ENCODE measurements at places on chromosomes 13 and 19.

GRCh38 chr13:49998714-49999624 is 2.1 kb downstream of the TRIM13 start:
- no peak for DNase-seq

GRCh38 chr13:39506559-39507390 is 96.2 kb downstream of the LHFPL6 start:
- DNase-seq, result no peak

- no peak for DNase-seq
Measured at GRCh38 chr13:28093881-28094280, 6.5 kb downstream of the FLT3 start.

GRCh38 chr19:2186071-2186846 is 22.5 kb downstream of the DOT1L start:
- DNase-seq, result no peak

- DNase-seq, result no peak
Measured at GRCh38 chr19:5665781-5666513, 14.4 kb downstream of the MICOS13 start.

DNA sequence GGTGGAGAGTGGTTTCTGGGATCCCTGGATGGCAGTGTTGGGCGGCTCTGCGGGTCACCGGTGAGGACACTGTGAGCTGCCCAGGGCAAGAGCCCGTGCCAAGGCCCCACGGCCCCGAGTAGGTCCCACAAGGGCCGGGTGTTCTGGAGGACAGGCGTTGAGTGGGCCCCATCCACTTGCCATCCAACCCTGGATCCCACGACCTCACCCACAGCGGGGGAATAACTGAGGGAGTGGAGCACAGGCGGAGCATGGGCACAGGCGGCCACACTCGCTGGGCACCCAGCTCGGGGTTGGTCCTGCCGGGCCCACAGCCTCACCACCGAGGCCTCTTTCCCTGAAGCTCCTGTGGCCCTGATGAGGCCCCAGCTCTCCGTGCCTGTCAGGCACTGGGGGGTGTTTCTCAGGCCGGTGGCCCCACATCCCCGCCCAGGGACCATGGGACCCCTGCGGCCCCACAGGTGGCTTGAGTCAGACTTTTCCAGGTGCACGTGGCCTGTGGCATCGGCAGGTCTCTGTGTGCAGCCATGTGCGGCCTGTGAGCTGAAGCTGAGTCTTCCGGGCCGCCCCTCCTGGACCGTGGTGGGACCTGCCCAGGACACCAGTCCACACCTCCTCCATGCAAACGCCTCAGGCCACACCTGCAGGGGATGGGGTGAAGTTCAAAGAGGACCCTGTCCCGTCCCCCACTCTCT is 16.6 kb downstream of the TMEM255B start:
- DNase-seq, result no peak

DNA sequence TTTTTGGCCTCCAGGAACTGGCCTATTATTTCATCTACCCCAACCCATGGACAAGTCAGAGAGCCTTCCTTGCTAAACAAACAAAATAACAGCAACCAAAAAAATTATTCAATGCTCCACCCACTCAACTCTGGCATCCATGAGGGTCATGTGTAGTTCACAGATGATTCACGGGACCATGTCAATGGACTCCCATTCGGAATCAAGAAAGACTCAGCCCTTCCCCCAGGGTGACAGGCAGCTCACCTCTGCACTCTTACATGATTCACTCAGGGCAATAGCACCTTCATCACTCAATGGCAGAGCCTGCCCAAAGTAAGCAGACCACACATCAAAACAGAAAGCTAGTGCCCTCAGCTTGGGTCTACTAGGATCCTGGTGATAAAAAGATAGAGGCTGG is 14.3 kb upstream of the SCEL start:
- DNase-seq, result no peak

DNA sequence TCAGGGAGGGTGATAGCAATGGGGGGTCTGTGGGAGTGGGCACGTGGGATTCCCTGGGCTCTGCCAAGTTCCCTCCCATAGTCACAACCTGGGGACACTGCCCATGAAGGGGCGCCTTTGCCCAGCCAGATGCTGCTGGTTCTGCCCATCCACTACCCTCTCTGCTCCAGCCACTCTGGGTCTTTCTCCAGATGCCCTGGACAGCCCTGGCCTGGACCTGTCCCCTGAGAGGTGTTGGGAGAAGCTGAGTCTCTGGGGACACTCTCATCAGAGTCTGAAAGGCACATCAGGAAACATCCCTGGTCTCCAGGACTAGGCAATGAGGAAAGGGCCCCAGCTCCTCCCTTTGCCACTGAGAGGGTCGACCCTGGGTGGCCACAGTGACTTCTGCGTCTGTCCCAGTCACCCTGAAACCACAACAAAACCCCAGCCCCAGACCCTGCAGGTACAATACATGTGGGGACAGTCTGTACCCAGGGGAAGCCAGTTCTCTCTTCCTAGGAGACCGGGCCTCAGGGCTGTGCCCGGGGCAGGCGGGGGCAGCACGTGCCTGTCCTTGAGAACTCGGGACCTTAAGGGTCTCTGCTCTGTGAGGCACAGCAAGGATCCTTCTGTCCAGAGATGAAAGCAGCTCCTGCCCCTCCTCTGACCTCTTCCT is 9.3 kb upstream of the CEACAM7 start:
- DNase-seq, result no peak

DNA sequence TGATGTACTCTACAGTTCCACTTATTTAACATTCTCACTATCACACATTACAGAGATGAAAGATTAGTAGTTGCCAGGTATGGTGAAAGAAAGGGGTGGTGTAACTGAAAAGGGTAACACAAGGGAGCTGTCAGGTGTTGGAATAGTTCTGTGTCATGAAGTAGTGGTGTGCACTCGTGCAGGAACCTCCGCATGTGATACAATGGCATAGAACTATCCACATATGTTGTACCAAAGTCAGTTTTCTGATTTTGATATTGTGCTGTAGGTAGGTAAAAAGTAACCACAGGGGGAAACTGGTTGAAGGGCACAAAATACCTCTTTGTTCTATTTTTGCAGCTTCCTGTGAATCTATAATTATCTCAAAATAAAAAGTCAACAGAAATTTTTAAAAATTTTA is 24.4 kb upstream of the RPL21 start:
- no peak for DNase-seq

- DNase-seq, result peak; percentile 11
Measured at GRCh38 chr19:44050740-44051649, 841 bp upstream of the ZNF223 start.

DNA sequence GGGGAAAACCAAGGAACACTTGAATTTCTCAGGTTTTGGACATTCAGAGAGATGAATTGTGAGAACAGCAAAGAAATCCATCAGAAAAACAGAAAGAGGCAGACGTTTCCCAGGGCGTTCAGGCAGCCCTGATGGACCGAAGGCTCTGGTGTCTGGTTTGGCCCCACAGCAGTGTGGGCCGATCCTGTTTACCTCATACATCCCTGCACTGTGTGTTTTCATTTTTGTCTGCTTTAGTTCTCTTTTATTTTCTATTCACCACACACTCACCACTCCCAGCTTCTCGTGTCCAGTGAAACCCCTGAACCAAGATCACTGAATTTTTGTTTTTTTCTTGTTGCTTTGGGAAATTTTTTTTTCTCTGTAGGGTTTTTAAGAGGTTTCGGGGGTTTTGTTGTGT is 11.9 kb upstream of the WDR18 start:
- DNase-seq, result no peak

DNA sequence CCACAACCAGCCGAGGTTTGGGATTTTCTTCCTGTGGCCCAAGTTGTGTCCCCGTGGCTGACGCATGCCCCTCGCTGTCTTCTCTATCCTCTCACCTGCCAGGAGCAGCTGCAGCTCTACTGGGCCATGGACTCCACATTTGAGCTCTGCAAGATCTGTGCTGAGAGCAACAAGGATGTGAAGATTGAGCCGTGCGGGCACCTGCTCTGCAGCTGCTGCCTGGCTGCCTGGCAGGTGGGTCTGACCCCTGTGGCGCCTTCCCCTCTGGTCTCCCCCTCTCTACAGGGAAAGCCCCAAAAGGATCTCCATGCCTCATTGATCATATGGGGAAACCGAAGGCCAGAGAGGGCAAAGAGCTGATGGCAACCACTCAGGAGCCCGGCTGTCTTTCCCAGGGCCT is 14.6 kb downstream of the CBLC start:
- DNase-seq, result no peak

DNA sequence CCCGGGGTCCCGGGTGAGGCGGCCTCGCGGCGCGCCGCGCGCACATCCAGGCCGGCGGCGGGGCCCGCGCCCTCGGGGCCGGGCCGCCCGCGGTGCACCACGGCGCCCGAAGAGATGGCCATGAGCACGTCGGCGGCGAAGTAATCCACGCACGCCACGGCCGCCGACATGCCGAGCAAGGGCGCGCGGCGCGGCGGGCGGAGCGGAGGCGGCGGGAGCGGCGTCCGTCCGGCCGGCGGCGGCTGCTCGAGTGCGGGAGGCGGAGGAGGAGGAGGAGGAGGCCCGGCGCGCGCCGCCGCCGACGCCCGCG is at the start of gene KLF16:
Gene KLF16 (minus strand): TSS at position 252 of the 310 bp plus-strand sequence. CDS start 82 bp downstream, at position 170.
- no peak for DNase-seq

DNA sequence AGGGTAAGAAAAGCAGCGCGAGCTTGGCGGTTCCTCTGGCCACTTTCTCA is at the start of gene DMRTC2:
Gene DMRTC2 (plus strand): TSS at position 42 of the 50 bp plus-strand sequence. CDS start 2,387 bp downstream, outside the sequence.
- DNase-seq, result no peak

- DNase-seq, result no peak
Measured at GRCh38 chr13:35345992-35346391, 130.5 kb downstream of the MAB21L1 start.

DNA sequence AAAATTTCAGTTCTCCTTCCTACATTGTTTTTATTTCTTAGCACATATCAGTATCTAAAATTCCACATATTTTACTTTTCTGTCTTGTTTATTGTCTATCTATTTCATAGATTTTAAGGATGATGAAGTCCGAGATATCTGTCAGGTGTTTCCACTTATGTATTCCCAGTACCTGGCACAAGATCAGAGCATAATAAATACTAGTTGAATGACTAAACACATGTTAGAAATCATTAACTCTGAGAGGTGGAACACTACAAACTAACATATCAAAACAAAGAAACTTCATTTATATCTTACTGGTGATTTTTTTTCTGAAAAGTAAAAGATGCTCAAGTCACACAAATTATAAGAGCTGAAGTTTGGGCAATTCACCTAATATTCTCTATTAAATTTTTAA is 1208.3 kb downstream of the PCDH9 start:
- no peak for DNase-seq

DNA sequence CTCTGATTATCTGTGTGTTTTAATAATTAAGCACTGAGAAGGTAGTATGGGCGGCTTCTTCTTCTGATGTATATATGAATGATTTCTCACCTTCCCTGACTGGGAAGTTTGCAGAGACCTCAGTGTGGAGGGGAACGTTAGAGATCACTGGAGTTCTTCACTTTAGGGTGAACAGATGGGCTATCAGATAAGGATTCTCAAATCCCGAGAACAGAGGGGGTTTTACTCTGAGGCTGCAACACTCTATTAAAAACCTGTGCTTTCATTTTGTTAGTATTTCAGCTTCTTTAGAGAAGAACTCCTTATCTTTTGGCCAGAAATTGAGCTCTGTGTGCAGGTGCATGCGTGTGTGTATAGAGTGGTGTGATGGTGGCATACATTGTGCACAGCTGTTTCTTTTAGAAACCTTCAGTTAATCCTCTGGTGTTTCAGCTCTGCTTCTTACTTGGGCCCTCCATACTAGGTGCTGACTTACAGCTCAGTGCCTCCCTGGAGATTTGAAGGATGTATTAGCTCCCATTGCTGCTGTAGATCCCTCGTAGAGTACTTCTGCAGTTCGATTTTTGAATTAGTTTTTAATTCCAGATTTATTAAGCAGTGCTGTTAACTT is 45.3 kb upstream of the PCDH9 start:
- no peak for DNase-seq

DNA sequence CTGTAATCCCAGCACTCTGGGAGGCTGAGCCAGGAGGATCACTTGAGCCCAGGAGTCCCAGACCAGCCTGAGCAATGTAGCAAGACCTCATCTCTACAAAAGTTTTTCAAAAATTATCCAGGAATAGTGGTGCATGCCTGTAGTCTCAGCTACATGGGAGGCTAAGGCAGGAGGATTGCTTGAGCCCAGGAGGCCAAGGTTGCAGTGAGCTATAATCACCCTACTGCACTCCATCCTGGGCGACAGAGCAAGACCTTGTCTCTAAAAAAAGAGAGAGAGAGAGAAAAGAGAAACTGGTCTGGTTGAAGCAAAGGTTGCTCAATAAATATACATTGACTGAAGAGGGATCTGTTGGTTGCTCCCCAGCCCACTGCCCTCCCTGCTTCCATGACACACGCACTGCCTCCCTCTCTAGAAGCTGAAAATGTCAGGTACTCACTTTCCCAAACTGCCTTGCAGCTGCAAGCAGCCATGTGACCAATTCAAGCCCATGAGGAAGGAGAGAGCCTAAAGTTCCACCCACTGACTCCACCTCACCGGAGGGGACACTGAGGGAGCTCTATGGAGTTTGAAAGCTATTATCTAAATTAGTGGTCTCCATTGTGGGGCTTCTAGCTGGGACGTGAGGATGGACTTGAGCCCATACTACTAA is 14.0 kb downstream of the CEACAM16 start:
- no peak for DNase-seq

DNA sequence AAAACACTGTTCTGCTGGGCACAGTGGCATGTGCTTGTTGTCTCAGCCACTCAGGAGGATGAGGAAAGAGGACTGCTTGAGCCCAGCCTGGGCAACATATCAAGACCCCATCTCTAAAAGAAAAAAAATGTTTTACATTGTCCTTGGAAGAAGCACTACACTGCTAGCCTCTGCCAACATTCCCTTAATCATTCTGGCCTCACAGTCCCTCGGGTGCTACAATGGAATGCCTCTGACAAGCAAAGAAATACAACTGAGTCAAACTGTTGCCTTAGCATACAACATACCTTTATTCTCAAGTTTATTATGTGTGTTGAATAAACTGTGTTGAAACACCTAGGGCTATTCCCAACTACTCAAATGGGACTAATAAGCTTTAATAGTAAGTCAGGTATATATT is 56.1 kb downstream of the PSPC1 start:
- DNase-seq, result no peak

DNA sequence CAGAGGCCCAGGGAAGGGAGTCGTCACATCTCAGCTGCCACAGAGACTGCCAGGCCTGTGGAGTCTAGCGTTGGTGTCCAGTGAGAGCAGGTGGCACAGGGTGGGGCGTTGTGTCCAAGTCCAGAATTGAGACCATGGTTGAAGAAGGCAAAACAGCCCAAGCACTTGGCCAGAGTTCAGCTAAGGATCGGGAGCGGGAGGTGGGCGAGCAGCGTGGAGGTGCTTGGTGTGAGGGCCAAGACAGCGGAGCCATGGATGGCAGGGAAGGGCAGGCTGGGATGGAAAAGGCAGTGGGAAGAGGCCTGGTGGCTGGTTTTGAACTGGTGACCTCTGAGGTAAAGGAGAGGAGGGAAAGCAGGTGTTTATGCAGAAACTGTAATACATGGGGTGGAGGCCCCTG is 8.0 kb downstream of the IGFLR1 start:
- DNase-seq, result no peak
